ENCODE measurements at places on chromosomes 6 and 20.

DNA sequence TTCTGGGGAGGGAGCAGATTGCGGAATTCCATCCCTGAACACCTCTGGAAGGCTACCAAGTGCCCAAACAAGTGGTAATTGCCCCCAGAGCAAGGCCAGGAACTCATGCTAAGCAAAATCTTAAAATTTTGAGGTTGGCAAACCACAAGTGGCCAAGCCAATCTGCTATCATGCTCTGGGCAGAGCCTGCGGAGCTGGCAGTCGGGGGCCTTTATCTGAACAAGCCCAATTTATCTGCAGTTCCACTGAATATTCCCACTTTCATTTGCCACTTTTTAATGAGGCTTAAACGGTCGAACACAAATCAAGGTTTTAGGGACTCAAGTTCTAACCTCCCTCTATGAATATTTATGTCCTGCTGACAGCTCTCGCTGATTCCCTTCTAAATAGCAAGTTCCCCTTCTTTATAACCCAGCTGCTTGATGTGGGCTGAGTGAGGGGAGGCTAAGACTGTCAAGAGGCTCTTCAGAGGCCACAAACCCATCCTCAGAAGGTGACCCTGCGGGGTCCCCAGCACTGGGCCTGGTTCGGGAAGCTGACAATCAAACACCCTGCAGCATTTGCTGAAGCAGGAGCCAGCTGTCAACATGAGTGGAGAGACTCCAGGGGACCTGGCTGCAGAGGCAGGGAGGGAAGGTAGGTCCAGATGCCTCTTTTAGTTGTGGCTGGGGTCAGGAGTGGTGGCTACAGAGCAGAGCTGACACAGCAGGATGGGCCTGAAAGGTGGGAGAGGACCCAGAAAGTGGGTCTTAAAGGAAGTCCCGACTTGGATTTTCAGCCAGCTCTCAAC, 11.9 kb downstream of the CCDC167 start:
- no peak for DNase-seq

- DNase-seq: no peak
Observed at GRCh38 chr6:110720066-110720465, 95.2 kb downstream of the CDK19 start.

GRCh38 chr6:122072014-122072647, 327.3 kb upstream of the HSF2 start:
- no peak for DNase-seq

DNA sequence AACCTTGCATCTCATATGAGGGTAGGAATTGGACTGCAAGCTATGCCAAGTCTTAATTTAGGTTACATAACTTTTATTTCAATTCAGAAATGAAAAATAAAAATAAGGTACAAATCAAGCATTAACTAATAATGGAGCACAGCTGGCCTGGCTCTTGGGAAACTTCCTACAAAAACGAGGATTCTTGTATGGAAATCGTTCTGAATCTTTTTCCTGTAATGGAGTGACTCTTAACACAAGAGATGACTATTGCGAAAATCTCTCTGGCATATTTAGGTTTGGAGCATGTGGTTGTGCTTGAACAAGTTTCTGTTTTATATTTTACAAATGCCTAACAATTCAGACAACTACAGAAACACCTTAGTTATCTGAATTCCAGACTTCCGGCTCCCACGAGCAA, 34.0 kb upstream of the PI16 start:
- DNase-seq: no peak

DNA sequence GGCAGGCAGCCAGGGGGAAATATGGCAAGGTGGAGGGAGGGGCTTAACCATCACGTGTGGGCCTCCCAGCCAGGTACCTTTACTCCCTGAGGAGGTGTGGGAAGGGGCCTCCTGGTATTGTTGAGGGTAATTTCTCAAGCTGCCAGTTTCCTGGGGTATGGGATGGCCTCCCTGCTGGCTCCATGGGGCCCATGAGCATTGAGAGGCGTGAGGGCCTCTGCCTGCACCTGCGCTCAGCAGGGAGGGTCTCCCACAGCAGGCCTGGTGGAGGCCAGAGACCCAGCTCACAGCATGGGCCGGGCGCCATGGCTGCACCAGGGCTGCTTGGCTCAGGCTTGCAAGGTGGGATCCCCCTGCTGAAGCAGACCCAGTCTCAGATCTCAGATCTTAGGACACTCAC, 113.0 kb downstream of the GRM4 start:
- DNase-seq: no peak

DNA sequence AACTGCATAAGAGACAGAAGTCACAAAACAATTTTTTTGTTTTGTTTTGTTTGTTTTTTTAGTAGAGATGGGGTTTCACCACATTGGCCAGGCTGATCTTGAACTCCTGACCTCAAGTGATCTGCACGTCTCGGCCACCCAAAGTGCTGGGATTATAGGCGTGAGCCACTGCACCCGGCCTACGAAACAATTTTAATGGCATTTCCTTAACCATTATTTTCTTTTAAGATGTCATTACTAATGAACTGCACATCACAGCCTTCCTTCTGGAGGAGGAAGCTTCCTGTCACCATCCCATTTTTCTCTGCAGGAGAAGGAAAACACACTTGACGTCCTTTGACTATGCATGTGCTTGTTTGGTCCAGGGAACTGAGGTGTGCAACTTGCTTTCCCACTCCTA, 125.3 kb upstream of the AKIRIN2 start:
- no peak for DNase-seq

DNA sequence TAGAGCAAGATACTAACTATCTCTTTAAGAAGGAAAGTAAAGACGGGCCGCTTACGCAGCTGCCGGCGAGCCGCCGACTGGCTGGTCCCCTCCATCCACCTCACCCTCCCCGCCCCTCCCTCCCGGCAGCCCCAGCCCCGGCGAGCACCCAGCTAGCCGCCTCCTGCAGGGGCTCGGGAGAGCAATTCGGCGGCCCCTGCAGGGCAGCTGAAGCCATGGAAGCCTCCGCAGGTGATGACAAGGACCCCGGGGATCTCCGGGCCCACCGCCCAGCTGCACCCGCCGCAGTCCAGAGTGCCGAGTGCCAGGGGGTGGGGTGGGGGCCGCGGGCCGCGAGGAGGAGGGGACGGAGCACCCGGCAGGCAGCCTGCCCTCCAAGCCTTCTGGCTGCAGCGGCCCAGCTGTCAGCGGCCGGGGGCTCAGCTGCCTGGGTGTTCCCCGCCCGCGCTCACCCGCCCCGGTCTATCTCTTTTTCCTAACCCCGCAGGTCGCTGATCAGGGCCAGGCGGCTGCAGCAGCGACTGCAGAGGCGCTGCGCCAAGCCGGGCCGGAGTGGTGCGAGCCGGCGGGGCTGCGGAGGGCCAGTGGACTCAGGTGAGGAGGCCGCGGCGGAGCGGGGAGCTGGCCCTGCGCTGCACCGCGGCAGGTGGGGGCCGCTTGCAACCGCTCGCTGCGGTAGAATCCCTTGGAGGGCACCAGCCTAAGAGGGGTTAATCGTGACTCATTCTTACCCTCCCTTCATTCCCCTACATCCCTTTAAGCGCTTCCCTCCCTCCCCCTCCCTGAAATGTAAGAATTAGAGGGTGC, at the start of gene SNPH:
SNPH (plus strand) TSS at position 128 of the 807 bp plus-strand sequence. CDS start 29,946 bp downstream, outside the sequence.
- DNase-seq: peak; percentile 77

GRCh38 chr6:134740473-134741199, 209.3 kb downstream of the ALDH8A1 start:
- peak; percentile 71 for DNase-seq

Data from EL (cell line).